ENCODE measurements at places on chromosomes 2 and 18.

- DNase-seq, result no peak
Measured at GRCh38 chr2:51789918-51790317, 758.0 kb upstream of the NRXN1 start.

- no peak for DNase-seq
Measured at GRCh38 chr2:38600242-38600891, 2.4 kb downstream of the HNRNPLL start.

- DNase-seq, result no peak
Measured at GRCh38 chr2:234814374-234814773, 137.4 kb upstream of the SH3BP4 start.

- no peak for DNase-seq
Measured at GRCh38 chr2:121202541-121203310, 82.3 kb downstream of the TFCP2L1 start.

GRCh38 chr2:189312643-189313042 is 128.6 kb upstream of the WDR75 start:
- no peak for DNase-seq

GRCh38 chr2:100344433-100344832 is 22.1 kb upstream of the LONRF2 start:
- no peak for DNase-seq

GRCh38 chr2:26864226-26864625 is 16.3 kb downstream of the DPYSL5 start:
- DNase-seq, result no peak

DNA sequence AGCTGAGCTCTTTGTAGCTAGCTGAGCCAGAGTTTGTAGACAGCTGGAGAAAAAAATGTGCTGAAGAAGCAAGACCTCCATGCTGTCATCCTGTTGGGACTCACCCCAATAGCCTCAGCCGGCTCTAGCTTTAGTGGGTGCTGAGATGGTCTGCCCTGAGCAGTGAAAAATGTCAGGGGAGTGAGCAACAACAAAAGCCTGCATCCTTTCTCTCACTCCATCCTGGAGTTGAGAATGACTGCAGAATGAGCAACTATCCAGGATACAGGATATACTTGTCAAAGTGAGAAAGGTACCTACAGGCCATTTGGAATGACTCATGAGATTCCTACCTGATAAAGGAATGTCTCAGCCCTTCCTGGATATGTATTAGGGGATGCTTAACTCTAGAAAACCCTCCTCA is 146.1 kb upstream of the DLX2 start:
- DNase-seq, result no peak

GRCh38 chr2:62817995-62818713 is 112.6 kb downstream of the EHBP1 start:
- no peak for DNase-seq

GRCh38 chr2:24328010-24328409 is 32.3 kb downstream of the ITSN2 start:
- DNase-seq, result no peak

GRCh38 chr2:83368916-83369315 is 1090.2 kb downstream of the SUCLG1 start:
- DNase-seq, result no peak

DNA sequence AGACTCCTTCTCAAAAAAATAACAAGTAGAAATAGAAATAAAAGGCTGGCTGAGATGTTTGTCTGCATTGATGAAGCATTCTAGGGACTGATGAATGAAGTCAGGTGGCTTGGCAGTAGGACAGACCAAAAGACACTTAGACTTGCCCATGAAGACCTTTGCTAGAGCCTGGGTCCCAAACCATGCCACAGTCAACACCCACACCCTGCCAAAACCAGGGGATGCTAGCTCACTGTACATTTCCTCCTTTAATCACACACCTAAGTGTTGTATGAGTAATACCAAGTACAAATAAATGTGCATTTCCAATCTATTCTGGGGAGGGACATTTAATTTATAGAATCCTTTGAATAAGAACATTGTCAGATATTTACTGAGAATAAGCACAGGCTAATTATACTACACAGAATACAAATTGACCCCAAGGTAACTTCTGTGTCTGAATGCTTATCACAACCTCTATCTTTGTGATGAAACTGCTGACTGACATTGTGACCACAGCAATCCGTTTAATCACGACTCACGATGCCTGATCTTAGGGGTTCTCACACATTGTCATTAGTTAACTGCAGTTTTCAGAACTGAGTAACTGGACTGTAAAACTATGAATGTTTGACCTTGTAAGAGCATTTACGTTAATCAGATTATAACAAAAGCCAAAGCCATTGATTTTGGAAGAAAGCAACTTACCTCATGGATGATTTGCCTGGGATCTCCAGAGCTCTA is 10.5 kb upstream of the NOL10 start:
- no peak for DNase-seq

DNA sequence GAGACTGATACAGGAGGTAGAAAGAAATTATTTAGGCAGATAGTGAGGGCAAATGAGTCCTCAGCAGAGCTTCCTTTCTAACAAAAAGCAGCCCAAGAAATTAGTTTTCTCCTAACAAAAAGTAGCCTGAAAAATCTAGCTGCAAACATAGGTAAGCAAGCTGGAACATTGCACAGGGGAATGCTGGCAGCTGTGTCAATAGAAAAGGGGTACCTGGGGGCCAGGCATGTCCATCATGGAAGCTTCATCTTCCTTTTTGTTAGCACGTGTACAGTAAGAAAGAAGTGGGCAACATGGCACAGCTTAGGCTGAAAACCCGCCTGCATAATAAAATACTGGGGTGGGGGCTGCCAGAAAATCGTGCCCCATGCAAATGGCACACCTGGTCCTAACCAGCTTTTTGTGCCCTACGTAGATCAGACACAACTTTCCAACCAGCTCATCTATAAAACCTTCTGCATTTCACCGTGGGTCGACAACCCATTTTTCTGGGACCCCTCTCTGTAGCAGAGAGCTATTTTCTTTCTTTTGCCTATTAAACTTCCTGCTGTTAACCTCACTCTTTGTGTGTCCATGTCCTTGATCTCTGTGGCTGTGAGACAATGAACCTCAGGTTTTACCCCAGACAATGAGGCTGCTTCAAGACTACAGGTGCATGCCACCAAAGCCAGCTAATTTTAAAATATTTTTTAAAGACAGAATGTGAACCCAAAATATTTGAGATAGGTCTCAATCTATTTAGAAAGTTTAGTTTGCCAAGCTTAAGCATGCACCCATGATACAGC is 6.6 kb upstream of the MTHFD2 start:
- DNase-seq, result no peak

GRCh38 chr2:206802654-206803514 is 37.5 kb downstream of the FASTKD2 start:
- DNase-seq, result no peak

DNA sequence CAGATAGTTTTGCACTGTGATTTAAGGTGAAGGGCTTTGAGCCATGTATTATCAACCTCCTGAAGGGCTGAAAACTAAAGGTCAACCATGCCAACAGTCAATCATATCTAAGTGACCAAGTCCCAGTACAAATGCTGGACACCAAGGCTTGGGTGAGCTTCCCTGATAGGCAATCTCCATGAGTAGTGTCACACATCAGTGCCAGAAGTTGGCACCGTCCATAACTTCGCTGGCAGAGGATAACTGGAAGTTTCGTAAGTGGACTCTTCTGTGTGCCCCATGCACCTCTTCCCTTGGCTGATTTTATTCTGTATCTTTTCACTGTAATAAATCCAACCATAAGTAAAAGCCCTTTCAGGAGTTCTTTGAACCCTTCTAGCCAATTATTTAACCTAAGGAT is 13.2 kb downstream of the REV1 start:
- DNase-seq, result no peak

- DNase-seq, result no peak
Measured at GRCh38 chr2:192465141-192465540, 270.4 kb upstream of the TMEFF2 start.

- DNase-seq, result no peak
Measured at GRCh38 chr18:61755555-61755954, 137.3 kb downstream of the RNF152 start.

- DNase-seq, result no peak
Measured at GRCh38 chr2:223086370-223086981, 34.5 kb downstream of the KCNE4 start.

- DNase-seq, result no peak
Measured at GRCh38 chr2:86239745-86240144, 40.5 kb downstream of the MRPL35 start.

DNA sequence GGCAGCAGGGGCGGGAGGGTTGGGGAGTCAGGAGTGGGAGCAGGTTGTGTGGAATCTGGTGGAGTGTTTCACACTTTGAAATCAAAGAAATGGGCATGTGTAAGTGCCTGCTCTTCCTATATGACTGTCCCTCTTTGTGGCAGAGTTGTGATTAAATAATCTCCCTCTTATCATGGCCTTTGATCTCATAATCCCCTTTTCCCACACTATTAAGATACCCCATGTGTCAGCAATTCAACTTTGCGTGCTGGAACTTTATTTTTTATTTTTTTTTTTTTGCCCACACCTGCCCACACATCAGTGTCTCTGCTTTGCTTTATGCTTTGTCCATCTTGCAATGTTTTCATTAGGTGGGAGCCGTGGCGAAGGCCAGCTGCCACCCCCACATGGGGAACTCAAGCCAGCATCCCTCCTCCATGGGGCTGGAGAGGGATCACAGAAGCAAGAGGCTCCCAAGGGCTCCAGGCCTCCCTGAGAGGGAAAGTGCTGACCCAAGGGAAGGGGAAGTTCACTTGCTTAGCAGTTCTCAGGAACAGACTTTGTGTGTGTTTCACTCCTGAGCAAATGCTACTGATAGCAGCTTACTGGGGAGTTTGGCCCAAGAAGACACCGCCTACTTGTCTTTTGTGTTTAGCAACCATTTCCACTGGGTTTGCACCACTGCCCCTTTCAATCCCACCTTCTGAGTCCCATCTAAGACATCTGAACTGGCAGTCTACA is 243.4 kb downstream of the BCL11A start:
- DNase-seq, result no peak

GRCh38 chr18:48864876-48865275 is 85.9 kb downstream of the SMAD7 start:
- no peak for DNase-seq

- DNase-seq, result peak; percentile 83
Measured at GRCh38 chr2:84904717-84905174, 710 bp upstream of the TMSB10 start.

DNA sequence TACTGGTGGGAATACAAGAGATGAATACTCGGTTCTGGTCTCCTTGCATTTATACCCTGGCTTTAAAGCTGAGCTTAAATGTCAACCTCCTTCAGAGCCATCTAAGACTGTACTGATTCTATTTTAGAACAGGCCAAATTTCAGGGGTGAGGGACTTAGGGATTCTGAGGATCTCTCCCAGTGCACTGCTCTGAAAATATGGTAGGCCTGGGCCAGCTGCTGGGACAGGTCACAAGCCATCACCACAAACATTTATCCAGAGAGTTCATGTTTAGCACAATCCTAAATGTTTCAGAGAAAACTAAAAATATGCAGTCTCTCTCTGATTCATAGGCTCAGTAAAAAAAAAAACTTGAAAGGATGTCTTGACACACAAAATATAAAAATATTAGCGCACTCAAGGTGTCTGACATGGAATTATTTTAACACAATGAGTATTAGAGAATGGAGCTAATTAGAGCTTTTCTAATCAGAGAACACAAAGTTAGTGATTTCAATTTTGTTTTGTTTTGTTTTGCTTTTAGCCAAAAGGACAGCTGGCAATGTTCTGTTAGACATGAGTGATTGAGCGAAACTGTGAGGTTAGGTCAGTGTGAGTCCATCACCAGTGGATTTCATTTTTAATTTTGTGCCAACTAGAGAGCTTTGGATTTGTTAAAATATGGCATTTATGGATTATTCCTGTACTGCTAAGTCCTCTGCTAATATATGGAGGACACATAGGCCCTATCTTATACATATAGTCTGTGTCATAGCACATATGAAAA is 38.8 kb downstream of the MFSD6 start:
- DNase-seq, result no peak

DNA sequence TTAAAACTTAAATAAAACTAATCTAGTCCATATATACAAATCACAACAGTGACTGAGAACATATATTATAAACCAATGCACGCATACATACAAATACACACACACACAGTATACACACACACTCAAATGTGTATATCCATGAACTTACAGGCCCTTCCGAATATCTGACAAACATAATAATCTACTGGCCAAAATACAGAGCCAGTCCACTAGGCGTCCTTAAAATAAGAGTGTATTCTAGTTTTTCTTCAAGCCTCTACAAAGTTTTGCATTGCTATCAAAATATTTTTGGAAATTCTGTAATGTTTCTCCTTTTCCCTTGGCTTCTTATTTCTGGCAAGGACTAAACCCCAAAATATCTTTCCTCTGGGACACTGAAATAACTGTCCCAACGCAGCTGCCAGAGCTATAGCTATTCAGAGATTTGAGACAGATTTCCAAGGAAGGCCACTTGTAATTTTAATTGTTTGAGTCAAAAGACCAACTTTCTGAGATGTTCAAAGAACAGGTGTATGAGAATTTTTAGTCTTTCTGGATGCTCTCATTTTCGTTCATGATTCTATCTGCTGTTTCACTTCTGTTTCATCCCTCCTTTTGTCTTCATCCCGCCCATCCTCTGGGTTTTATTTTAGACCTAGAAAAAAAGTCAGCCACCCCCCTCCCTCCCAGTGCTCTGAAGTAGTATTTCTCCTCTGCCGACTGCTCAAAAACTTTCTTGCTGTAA is 24.1 kb upstream of the SP3 start:
- no peak for DNase-seq

DNA sequence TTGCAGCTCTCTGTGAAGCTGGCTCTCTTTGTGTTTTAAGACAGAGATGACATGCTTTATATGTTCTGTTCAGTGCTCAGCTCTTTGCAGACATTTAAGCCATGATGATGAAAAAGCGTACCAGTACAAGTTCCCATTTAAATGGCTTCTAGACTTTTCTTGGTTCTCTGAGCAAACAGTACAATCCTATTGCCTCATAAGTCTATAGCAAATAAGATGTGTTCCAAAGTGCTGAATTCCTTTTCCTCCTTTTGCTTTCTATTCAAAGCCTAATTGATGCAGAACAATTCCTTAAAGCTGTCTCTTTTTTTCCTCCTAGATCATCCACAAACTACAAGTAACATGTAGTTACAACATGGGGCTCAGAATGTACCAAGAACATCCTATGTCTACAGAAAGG is 168.8 kb upstream of the SPATS2L start:
- DNase-seq, result no peak

DNA sequence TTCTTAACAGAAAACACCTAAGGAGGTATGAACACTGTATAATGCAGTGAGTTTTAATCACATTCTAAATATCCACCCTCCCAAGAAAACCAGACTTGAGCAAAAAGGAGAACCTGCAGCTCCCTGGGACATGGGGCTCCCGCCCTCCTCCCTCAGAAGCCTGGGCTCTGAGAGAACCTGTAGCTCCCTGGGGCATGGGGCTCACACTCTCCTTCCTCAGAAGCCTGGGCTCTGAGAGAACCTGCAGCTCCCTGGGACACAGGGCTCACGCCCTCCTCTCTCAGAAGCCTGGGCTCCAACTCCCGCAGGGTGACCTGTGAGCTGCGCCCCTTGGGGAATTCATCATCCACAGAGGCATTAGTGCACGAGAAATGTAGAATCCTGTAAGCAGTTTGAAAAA is 222.9 kb downstream of the SNTG2 start:
- DNase-seq, result no peak

- no peak for DNase-seq
Measured at GRCh38 chr2:105179469-105180372, 61.8 kb upstream of the GPR45 start.
